ENCODE measurements at places on chromosomes 2 and 18.
A peak's percentile ranks its signal among the peaks of the same experiment; 100 is the strongest.

DNA sequence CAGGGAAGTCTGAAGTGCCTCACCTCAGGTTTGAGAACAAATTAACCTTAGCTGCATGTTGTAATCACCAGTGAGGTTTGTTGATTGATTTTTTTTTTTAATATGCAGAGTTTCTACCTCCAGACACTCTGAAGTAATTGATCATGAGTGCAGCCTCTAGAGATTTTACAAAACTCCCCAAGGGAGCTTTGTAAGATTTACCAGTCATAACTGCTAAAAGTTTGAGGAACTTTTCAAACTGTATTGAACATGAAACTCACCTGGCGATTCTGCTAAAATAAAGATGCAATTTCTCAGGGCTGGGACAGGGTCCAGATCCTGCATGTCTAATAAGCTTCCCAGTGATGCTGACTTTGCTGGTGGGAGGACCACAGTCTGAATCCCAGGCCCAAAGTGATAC is 339.6 kb upstream of the DCC start:
- no peak for DNase-seq

GRCh38 chr18:57436191-57436964 is 1.2 kb downstream of the ONECUT2 start:
- DNase-seq: no peak

- DNase-seq: no peak
These were observed 65.0 kb upstream of the HPCAL1 start for GRCh38 chr2:10237392-10238321.

DNA sequence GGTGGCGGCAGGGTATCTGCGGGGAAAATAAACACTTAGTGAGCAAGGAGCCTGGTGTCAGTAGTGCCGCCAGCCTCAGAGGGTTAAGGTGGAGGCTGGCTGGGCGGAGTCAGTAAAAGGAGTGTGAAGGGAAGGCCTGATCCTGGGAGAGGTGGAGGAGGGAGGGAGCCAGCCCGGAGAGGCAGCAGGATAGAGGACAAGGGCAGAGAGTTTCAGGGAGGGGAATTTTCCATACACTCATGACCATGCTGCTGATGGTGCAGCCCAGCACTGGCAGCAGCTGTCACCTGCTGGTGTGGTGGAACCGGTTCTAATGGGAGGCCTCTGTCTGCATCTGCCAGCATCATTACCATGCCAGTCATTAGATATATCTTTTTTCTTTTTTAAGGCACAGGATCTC is 2.0 kb upstream of the TEX44 start:
- no peak for DNase-seq

- DNase-seq: peak; percentile 49
These were observed 650.5 kb upstream of the LINC00305 start for GRCh38 chr18:64799376-64799775.
